Uterus (tissue), 4 donors: ENCODE measurements at places on chromosomes 1 and 21. TPM values are rescaled to one million over a fixed set of nuclear protein-coding genes. Genes with fewer than 3 reads are reported as not detected.

SLC9C2 gene
- not detected for total RNA-seq

DNA sequence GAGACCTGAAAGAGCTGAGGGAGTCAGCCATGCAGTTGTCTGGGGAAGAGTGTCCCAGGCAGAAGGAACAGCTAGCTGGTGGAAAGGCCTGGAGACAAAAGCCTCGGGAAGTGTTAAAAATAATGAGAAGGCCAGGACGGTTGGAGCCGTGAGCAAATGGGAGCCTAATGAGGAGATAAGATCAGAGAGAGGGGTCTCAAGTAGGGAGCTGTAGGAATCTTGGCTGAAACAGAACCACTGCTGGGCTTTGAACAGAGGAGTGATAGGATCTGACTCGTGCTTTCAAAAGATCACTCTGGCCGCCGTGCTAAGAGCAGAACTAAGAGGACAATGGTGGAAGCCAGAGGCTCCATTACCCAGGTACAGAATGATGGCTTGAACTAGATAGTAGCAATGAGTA, 1.9 kb upstream of the FOXJ3 start:
- no peak for DNase-seq

DNA sequence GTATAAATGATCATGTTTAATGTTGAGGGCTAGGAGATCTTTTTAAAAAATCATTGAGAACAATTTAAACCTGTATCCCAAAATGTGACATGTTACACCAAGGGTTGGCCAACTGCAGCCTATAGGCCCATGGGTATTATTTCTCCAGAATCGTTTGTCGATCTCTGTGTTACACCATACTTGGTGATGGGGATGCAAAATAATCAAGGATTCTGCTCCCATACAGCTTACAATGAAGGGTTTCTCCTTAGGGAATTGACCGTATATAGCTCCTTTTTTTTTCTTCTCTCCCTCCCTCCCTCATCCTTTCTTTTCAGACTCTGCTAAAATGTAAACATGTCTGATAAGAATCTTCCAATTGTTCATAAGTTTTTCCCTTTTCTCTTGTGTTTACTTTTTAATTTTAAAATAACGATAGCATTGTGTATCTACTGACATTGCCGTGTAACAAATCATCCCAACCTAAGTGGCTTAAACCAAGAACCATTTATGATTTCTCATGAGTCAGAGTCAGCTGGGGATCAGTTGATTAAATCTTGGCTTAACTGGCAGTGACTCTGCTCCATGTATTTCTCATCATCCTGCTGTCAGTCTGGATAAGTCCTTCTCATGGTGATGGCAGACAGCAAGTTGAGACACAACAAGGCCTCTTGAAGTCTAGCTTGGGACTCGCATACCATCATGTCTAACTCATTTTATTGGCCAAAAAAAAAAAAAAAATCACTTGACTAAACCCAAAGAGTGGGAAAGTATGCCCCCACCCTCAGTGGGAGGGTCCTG, 48.0 kb downstream of the MARK1 start:
- DNase-seq, result no peak

DNA sequence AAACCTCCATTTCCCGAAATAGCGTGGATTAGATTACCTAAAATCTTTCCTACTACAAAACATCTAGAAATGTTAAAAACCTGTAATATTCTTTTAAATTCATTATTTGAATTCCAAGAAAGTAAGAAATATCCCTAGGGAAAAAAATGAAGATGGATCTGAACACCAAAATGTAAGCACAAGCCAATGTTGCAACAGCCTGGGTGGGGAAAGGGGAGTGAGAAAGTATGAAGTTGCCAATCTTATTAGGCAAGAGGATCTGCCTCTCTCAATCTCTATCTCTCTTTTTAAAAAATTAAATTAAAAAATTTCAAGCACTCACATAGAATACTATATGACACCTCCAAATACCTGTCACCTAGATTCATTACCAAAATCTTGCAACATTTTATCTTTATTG, 74.9 kb upstream of the IRF2BP2 start:
- DNase-seq, result no peak

GRCh38 chr1:208600456-208601190, 356.4 kb upstream of the PLXNA2 start:
- DNase-seq, result no peak

GRCh38 chr1:193234530-193234929, 48.1 kb upstream of the B3GALT2 start:
- DNase-seq, result no peak

DNA sequence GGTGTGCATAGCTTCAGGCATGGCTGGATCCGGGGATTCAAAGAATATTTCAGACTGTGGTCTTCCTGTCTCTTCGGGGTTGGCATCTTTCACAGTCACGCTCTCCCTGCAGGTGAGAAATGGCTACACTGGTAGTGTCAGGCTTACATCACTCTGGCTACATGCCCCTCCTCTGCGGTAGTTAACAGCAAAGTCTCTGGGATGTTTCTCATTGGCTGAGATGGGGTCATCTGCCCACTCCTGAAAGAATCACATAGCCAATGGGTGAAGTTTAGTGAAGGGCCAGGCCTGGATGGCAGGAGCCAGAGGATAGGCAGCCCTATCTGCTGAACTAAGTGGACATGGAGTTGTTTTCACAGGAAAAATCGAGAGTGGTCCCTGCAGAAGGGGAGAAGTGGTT, 356.5 kb downstream of the MATN1 start:
- no peak for DNase-seq
